ENCODE measurements at places on chromosomes 5 and 9.
A peak's percentile ranks its signal among the peaks of the same experiment; 100 is the strongest.

- no peak for DNase-seq
Observed at GRCh38 chr5:71652803-71653543, 65.8 kb downstream of the MCCC2 start.

DNA sequence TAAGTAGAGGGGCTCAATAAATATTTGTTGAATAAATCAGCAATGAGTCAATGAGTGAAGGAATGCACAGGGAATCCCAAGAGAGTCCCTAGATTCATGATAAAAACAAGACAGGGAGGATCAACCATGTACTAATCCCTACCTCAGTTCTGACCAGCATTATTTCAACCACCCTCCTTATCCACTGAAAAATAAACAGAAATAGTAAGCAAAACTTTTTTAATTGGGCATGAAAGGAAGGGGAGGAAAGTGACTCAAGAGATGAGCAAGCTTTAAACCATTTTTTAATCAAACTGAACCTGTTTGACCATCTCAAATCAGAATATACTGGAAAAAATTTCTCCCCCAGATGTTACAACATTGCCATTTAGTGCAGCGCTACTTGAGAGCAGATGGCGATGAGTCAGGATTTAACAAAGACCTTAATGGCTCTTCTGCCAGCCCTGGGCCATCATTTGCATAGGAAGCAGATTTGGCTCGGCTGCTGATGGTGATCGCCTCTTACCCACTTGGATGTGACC is 194.8 kb upstream of the SLC30A5 start:
- DNase-seq: no peak

GRCh38 chr5:106865279-106865678 is 805.5 kb downstream of the EFNA5 start:
- DNase-seq: peak; percentile 3

- no peak for DNase-seq
Observed at GRCh38 chr5:54040018-54040417, 270.4 kb downstream of the ARL15 start.

DNA sequence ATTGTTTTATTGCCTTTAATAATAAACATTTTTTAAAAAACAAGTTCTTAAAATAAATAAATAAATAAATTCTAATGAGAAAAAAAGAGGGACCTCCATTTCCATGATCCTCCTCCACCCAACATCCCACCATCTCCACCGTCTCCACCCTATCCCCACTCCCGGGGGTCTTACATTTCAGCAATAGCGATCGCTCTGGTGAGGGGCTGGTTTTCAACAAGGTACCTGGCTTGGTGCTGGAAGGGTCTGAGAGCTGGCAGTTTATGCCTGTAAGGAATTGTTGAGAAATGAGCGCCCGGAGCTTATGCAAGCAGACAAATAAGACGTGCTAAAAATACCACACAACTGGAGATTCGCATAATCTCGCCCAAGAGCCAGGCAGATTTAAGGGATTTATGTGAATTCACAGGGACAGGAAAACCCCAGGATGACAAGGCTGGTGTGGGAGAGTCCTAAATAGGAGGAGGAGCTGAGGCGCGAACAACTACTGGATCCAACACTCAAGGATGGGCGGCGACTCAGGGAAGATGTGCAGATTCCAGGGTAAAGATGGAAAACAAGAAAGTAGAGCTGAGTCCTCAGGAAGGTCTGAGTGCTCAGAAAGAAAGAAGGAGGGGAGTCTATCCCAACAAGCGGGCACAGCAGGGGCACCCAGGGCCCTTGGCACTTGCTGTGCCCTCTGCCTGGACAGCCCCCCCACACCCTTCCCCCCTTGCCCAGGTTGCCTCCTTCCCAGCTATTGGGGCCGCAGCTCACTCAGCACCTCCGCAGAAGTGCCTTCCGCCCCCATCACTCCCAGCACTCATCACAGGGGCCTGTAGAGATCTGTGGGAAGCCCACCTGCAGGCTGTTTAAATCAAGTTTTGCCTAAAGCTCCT is 27.0 kb downstream of the TRIM14 start:
- DNase-seq: no peak

DNA sequence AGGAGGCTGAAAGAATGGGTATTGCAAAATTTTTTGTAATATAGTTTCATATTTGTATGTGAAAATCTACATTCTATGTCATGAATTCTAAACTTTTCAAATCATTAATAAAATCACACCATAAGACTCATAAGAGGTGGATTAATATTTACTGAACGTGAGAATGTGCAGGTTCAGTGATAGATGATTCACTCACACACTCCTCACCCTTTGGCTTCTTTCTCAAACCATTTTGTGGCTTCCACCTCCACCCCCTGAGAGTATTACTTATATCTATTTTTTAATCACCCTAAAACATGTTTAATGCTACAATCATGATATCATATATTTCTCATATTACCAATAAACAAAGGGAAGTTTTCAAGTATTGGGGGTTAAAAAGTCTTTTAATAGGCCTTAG is 275.5 kb downstream of the MEF2C start:
- no peak for DNase-seq

DNA sequence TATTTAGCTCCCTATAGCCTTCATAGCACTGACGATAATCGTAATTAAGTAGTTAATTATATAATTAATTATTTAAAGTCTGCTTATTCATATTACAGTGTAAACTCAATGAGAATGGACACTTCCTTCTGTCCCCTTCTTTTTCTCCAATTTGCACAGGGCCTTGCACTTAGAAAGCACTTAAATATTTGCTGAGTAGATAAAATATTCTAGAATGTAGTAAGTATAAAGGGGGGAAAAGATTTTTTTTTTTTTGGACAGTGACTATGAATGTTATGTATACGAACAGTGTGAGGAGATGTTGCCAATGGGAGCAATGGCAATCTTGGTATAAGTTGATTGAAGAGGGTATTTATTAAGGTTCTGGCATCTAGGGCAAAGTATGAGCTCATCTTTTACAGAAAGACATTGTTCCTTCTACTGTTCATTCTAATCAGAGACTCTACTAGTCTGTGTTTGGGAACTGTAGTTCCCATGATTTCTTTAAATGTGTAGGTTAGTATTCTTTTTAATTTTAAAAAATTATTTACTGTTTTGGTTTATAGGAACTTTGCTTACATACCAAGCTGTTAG is 49.4 kb downstream of the YTHDC2 start:
- DNase-seq: no peak

DNA sequence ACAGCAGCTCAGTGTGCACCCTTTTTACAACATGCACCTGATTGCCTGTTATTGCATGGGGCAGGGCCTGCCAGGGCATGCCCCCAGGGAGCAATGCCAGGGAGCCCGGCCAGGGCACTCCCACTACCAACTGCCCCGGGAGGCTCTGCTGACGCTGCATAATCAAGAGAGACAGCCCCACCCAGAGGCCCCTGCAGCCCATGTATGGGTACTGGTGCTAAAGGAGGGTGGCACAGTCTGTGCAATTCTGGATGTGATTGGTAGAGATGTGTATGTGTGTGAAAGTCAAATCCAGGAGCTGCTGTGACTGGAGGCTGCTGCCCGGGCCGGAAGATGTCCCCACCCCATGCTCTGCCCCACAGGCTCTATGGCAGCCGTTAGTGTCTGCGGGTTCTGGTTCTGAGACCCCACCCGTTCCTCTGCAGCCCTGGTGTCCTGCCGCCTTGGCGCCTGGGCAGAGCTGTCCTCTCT is 3.9 kb upstream of the NEURL1B start:
- no peak for DNase-seq

- DNase-seq: no peak
Observed at GRCh38 chr5:116605310-116606070, 30.9 kb upstream of the SEMA6A start.

DNA sequence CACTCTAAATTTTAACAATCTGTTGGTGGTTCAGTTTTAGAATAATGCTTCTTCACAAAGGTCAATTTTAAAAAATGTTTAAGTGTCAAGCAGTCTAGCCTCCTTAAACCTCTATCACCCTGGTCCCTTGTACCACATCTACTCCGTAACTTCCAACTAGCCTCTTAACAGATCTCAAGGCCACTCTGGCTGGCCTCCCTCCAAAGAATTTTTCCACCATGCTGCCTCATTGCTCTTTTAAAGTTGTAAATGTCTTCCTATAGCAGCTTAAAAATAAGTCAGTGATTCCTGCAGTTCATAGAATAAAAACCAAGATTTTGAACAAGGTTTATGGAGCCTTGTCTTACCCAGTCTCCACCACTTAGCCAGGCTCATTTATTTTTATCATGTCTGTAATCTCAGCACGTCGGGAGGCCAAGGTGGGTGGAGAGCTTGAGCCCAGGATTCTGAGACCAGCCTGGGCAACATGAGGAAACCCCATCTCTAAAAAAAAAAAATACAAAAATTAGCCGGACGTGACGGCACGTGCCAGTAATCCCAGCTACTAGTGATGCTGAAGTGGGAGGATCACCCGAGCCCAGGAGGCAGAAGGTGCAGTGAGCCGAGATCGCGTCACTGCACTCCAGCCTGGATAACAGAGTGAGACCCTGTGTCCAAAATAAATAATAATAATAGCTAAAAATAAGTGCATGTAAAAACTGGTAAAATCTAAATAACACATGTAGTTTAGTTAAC is 924.9 kb upstream of the DMAC1 start:
- no peak for DNase-seq

DNA sequence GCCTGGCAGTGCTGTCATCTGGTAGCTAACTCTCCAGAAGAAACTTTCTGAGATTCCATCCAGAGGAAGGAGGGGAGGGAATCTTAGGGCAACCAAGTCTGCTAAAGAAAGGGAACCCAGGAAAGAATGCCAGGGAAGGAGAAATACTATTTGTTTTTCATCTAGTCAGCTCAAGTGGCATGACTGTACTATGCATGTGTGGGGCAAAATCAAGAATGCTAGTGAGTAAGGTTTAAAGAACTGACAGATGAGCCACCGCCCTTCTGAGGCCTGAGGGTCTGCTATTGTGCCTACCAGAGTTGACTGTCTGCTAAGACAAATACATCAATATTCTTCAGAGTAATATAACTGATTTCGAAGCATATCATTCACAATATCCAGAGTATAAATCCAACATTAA is 204.2 kb downstream of the SLC12A2 start:
- no peak for DNase-seq

GRCh38 chr9:131671133-131671520 is 68.7 kb downstream of the RAPGEF1 start:
- DNase-seq: no peak

DNA sequence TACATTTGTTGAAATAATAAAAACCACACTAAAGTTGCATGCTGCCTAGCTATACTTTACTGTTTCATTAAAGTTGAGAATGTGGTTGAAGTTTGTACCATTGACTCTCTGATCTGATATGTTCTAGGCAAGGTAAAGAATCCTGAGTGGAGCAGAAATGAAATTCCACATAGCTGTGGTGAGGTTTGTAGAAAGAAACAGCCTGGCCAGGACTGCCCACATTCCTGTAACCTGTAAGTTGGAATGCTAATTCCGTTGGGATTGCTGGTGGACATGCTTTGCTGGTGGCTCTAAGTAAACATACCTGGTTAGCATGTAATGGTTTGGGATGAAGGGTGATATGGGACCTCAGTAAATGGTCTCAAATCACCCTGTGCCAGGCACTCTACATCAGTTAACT is 16.8 kb downstream of the NFX1 start:
- DNase-seq: no peak

DNA sequence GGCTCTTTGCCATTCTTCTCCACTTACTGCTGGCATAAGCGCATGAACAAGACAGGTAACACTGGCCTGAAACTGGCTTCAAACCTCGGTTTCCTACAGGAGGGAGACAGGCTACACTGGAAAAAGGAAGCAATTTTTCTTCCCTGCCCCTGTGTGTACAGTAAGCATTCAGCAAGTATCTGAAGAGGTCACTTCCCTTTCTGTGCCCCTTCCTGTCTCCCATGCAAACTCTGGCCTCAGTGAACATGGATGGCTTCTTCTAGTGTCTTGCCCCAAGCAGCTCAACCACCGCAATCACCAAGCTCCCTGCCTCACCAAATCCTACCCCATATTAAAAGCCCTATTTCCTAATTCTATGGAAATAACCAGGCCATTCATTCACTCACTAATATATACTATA is 42.4 kb downstream of the SERINC5 start:
- DNase-seq: no peak

- DNase-seq: no peak
Observed at GRCh38 chr5:115796656-115797055, 19.8 kb downstream of the CDO1 start.

DNA sequence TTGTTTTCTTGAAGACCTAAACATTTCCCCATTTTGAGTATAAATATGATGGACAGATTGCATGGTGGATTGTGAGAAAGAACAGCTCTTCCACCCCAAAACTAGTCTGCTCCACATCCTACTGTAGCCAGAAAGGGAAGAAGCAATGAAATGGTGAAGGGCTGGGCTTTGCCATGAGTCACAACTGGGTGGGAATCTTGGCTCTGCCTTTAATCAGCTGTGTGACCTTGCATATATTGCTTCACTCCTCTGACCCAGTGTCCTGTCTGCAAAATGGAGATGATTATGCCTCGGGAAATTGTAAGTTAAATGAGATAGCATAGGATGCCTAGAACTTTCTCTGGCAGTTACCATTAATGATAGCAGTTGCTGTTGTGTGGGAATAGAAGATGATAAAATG is 101.9 kb downstream of the PDE8B start:
- no peak for DNase-seq

GRCh38 chr9:92064711-92065110 is 50.5 kb downstream of the SPTLC1 start:
- no peak for DNase-seq

DNA sequence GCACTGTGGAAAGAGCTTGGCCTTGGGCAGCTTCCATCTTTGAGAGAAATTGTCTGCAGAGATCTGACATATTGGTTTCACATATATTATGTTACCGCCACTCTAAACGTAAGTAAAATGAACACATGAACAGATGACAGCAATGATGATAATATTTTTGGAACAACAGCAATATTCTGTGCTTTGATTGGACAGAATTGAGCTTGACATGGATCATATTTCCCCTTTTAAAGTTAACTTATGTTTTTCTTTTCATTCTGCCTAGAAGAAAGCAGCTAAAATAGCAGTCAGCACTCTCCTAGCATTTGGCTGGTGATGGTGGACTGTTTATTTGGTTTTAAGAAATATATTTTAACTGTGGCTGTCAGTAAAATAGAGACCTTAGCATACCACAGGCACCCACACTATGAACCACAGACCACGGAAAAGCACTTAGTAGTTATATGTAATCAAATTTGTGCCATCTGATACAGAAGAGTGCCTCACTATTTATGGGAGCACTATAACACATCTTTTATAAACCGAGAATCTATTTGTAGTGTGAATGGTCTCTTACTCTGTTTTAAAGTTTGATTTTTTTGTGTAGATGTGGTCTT is 1.8 kb upstream of the CFAP95 start:
- peak; percentile 18 for DNase-seq

- DNase-seq: peak; percentile 34
Observed at GRCh38 chr5:108345541-108346171, 36.2 kb downstream of the FBXL17 start.
